ENCODE measurements at places on chromosomes 13 and 19. TPM values are rescaled to one million over a fixed set of nuclear protein-coding genes. Genes with fewer than 3 reads are reported as not detected.
A peak's percentile ranks its signal among the peaks of the same experiment; 100 is the strongest.

DNA sequence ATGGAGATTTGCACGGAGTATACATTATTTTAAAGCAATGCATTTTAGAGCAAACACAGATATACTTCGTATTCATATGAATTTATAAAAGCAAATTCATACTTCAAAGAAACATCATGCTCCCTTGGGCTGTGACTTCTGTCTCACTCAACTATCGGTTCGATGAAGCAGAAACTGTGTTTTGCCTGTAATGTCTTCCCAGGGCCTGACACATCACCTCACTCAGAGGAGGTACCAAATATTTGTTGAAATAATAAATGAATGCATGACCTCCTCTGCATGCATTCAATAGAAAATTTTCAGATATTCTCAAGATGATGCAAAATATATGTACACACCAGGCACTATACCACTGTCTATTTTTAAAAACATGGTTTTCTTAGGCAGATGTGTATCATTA is 432.7 kb downstream of the EFNB2 start:
- no peak for DNase-seq

Gene TNNT1
- 0.18 TPM for total RNA-seq

GRCh38 chr19:18436671-18437490 is 1.1 kb downstream of the ISYNA1 start:
- peak; percentile 72 for DNase-seq

- no peak for DNase-seq
Observed at GRCh38 chr13:94596575-94596971, 621 bp upstream of the TGDS start.

- DNase-seq: no peak
Observed at GRCh38 chr19:35519291-35519690, 5.8 kb upstream of the DMKN start.

DNA sequence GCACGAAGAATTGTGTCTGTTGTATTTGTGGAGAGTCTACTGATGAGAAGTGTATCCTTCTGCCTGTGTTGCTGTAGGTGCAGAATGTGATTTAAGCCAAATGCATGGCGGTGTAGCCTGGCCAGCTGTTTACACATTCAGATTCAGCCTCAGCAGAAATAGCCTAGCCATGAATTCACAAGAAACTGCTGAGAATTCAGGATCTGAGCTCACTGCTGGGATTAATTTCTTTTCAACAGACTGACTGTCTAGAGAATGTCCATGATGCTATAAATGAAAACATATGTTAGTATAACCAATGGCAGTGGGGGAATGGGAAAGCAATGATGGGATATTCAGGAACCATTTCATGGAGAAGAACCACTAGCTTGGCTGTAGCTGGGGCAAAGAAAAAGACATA is 77.4 kb upstream of the RNF113B start:
- DNase-seq: no peak

DNA sequence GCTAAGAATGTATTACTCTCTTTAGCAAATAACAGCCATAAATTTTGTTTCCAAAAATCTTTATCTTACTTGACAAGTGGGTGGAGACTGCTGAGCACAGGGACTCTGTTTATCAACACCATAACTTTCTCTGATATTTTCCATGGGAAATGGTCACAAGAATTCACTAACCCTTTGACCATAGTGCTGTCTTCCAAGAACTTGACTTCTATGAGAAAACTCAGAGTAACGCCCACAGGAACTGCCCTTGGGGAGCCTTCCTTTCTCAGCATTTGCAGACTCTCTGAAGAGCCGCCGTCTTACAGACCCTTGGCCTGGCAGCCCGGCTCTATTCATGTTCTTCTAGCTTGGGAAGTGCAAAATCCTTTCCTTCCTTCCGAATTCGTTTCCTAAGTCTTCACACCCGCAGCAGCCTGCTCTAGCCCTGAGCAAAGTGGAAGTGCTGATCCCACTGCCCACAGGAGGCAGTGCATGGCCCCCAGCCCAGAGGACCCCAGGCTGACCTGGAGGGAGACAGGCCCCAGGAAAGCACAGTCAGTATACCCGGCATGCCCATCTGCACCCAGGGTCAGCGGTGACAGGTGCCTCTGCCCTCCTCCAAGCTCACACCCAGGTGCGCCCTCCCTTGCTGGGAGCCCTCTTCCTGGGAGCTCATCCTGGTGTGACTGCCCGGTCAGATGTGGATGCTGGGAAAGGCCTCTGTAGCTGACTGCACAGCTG is 10.2 kb downstream of the GAS6 start:
- DNase-seq: peak; percentile 40

Gene PRTN3
- total RNA-seq: 0.23 TPM

Gene SPATA13
- total RNA-seq: 24.7 TPM

Gene CRB3
- 25.9 TPM for total RNA-seq

Gene C5AR2
- total RNA-seq: 2.2 TPM

Gene CC2D1A
- total RNA-seq: 24.9 TPM

Gene ADGRE3
- total RNA-seq: 0.10 TPM

DNA sequence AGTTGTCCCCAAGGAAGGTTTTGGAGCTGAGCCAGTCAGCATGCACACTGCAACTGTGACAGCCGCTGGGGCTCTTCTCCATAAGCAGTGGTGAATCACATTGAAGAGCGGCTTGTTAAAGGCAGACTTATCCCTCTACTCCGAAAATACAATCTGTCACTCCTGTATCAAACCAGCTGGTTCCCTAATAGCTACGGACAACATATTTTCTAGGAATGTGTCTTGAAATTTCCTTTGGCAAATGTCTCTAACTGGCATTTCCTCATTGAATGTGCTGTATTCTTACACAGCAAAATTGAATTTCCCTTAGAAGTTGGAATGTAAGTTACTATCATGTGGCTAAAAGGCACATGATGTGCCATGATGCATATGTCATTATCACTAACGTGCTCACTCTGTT is 104.0 kb upstream of the GPR12 start:
- no peak for DNase-seq

- DNase-seq: no peak
Observed at GRCh38 chr13:89502286-89502685, 1831.1 kb downstream of the SLITRK5 start.

GRCh38 chr19:52786078-52786463 is 520 bp downstream of the ZNF600 start:
- peak; percentile 45 for DNase-seq

DNA sequence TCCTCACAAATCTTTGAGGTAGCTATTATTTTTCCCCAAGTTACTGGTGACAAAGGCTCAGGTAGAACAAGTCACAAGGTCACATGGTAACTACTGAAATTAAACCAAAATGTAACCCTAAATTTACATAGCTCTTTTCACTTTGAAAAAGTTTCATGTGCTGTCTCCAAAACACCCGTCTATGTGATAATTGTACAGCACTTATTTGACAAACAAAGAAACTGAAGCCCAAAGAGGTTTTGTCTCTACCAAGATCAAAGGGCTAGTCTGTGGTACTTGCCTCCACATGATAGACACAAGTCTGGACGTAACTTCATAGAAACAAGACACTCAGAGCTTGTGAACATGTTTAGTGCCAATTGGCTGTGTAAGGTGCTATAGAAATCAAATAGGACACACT is 108.3 kb downstream of the SACS start:
- DNase-seq: no peak

Gene KCNK6
- total RNA-seq: 1.4 TPM

GRCh38 chr19:12983542-12984142 is 11.6 kb upstream of the NFIX start:
- peak; percentile 82 for DNase-seq

DNA sequence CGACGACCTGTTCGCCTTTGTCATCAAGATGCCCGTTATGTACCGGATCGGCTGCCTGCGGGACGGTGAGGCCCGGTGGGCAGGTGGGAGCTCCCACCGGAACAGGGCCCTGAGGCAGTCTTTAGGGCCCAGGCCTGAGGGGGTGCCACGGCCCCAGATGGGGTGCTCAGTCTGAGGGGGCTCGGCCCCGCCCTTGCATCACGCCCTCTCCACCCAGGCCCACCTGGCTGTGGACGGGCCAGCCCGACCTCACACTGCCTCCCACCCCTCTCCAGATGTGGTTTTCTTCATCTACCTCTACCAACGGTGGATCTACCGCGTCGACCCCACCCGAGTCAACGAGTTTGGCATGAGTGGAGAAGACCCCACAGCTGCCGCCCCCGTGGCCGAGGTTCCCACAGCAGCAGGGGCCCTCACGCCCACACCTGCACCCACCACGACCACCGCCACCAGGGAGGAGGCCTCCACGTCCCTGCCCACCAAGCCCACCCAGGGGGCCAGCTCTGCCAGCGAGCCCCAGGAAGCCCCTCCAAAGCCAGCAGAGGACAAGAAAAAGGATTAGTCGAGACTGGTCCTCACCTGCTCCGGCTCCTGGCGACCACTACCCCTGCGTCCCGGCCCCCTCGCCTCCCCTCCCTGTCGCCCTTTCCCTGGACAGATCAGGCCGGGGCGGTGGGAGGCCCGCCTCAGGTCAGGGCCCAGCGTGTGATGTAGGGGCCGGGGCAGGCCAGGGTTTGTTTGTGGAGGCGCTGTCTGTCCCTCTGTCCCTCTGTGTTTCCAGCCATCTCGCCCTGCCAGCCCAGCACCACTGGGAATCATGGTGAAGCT is 8.7 kb upstream of the RELB start:
- DNase-seq: no peak
